ENCODE measurements at places on chromosomes 11 and 22. TPM values are rescaled to one million over a fixed set of nuclear protein-coding genes. Genes with fewer than 3 reads are reported as not detected.

API5 gene
- total RNA-seq: 20.4 TPM

OR8G1 gene
- not detected for total RNA-seq

ATP6V1E1 gene
- 185 TPM for total RNA-seq

GRM5 gene
- not detected for total RNA-seq

TNNI2 gene
- not detected for total RNA-seq

AMPD3 gene
- total RNA-seq: 0.54 TPM

IL18 gene
- total RNA-seq: not detected
